ENCODE measurements at places on chromosomes 1 and 21.
A peak's percentile ranks its signal among the peaks of the same experiment; 100 is the strongest.

DNA sequence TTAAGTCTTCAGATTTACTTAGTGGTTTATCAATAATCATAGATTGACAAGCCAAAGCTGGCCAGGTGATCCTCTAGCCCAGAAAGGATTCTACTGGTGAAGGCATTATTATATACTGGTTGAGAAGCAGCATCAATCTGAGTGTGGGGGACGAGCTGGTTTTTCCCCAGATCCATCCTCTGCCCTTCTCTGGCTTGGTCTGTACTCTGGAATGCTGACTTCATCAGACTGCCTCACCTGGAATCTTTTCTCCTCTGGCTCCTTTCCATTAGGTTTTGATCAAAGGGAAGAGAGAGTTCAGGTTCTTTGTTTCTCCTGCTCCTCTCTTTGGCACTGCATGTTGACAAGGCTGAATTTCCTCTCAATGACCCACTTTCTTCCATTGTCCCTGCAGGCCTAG is 93.9 kb downstream of the KCTD3 start:
- DNase-seq: no peak

DNA sequence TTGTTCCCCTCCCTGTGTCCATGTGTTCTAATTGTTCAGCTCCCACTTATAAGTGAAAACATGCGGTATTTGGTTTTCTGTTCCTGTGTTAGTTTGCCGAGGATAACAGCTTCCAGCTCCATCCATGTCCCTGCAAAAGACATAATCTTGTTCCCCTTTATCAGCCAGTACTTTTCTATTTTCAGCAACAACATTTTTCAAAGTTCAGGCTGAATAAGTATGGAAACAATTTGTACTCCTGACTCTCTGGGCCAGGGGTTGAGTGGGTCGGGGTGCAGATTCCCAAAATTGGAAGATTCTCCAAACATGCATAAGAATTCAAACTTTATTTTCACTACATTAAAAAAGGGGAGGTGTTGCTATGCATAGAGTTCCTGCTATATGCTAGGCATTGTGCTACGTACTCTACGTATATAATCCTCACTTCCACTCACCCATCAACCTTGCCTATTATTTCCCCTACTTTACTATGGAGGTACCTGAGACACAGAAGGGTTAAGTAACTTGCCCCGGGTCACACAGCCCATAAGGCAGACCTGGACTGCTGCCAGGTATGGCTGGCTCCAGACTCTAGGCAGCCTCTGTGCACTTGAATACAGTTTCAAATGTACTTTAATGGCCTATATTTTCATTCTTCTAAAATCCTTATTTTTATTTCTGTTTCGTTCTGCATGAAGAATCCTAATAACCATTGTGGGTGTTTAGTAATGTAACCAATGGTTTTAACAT is 117.1 kb upstream of the C8B start:
- no peak for DNase-seq

GRCh38 chr1:174080819-174081218 is 58.7 kb upstream of the RC3H1 start:
- DNase-seq: no peak

DNA sequence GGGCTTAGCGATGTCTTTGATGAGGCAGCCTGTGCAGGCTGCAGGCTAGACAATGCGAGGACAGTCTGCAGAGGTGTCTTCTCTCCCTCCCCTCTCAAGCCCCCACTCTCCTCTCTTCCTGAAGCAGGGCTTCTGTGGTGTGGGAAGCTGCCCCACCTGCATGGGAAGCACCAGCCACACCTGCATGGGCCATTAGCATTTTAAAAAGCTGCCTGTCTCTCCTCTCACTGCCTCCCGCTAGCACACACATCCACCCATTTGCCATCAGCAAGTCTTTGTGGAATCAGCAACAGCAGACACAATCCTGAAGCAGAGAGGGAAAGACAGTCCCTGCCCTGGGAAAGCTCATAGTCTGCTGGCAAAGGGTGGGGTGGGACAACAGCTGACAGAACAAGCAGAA is 53.1 kb downstream of the NAV1 start:
- DNase-seq: no peak

DNA sequence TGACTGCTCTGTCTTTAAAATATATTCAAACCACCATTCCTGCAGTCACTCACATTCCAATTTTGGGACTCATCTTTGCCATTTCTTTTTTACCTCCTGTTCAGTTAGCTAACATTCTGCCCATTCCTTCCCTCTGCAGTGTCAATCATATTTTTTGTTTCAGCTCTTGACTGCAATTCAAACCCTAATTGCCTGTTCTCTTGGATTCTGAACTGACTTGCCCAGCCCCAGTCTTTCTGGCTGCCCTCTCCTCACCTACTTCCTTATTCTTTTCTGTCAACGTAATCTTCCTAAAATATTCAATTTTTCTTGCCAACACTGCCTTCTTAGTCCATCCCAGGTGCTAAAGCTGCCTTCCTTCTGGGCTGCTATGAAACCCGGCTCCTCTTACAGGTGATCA is 6.1 kb downstream of the PRDM2 start:
- DNase-seq: no peak

- DNase-seq: no peak
Observed at GRCh38 chr1:31400393-31400792, 12.6 kb upstream of the SERINC2 start.

- DNase-seq: peak; percentile 94
Observed at GRCh38 chr1:184621260-184621659, 133.4 kb downstream of the EDEM3 start.

- peak; percentile 77 for DNase-seq
Observed at GRCh38 chr1:8847990-8848389, 30.5 kb downstream of the ENO1 start.

GRCh38 chr1:17550729-17551584 is 11.5 kb downstream of the ARHGEF10L start:
- no peak for DNase-seq

Measured in tongue (tissue), 3 donors.